ENCODE measurements at places on chromosomes 5 and 9. TPM values are rescaled to one million over a fixed set of nuclear protein-coding genes. Genes with fewer than 3 reads are reported as not detected.

DNA sequence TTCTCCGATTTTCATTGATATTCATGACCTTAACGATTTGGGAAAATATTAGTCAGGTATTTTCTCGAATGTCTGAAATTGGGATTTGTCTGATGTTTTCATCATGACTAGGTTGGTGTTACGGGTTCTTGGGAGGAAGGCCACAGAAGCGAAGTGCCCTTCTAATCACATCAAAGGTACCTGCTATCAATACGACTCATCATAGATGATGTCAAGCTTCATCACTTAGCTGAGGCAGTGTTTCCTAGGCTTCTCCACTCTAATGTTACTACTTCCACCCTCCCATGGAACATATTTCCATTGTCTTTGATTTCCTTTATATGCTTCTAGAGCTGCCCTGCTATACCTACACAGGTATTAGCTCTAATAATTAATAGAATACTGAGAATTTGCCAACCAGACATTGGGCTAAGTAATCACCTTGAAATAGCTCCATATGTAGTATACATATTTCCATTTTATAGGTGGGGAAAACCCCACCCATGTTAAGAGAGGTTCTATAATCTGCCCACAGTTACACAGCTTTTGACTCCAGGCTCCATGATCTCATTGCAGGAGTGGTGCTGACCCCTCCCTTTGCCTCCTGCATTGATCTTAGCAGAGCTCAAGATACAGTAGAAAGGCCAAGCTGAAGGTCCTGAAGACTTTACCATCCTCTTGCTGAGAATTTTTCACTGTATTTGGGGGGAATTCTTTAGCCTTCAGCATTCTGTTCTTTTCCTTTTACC, 238.6 kb upstream of the ADAMTSL1 start:
- no peak for DNase-seq

- DNase-seq = no peak
Observed at GRCh38 chr5:142450419-142450818, 125.6 kb upstream of the SPRY4 start.

Gene STK32A
- total RNA-seq = not detected

Gene CSF2
- not detected for total RNA-seq
